Activated gamma-delta T cell treated with anti-CD3 and anti-CD28 coated beads, Interleukin-2, amount 50 U/mL, for 16 hours (primary cell): ENCODE measurements at places on chromosomes 11 and 22.

DNA sequence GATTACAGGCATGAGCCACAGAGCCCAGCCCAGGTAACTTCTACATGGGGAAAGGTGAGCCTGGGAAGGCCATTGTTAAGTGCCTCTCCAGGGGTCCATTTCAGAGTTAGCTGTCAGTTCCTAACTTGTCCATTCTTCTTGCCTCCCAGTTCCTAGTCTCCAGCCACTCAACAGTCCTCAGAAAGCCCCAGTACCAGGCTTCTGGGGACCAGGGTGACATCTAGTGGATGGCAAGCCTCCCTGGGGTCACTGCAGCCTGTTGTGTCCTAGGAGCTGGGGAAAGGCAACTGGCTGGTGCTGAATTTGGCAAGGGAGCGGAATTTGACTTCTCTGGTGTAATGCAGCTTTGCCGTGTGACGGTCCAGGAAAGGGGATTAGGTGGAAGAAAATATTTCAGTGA is 2.1 kb downstream of the LGALS12 start:
- no peak for DNase-seq

- no peak for DNase-seq
Measured at GRCh38 chr22:37416827-37417226, 10.5 kb downstream of the ELFN2 start.

- DNase-seq, result no peak
Measured at GRCh38 chr11:67572305-67572704, 11.3 kb upstream of the GSTP1 start.

GRCh38 chr22:45318168-45318557 is 8.4 kb downstream of the FAM118A start:
- DNase-seq, result peak; percentile 79

GRCh38 chr11:118151431-118151830 is 1.2 kb downstream of the SCN4B start:
- DNase-seq, result no peak

GRCh38 chr11:76282811-76283595 is 76.7 kb upstream of the WNT11 start:
- DNase-seq, result no peak

GRCh38 chr11:12060385-12060985 is 49.9 kb upstream of the MICAL2 start:
- no peak for DNase-seq

DNA sequence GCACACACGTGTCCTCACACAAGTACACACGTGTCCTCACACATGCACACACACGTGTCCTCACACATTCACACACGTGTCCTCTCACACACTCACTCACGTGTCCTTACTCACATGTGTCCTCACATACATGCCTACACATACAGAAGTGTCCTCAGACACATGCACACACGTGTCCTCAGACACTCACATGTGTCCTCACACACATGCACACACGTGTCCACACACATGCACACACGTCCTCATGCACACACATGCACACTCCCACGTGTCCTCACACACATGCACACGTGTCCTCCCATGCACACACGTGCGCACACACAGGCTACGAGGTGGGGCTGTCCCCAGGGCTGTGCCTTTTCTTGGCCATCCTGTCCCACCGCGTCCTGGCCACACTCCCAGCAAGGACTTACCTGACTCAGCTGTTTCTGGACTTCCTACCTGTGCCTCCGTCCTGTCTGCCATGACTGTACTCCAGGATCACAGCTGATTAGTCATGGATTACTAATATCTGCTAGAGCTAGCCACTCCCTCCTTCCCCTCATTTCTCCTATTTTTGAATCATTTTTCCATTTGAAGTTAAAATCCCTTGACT is 990.2 kb downstream of the BRD1 start:
- DNase-seq, result no peak

DNA sequence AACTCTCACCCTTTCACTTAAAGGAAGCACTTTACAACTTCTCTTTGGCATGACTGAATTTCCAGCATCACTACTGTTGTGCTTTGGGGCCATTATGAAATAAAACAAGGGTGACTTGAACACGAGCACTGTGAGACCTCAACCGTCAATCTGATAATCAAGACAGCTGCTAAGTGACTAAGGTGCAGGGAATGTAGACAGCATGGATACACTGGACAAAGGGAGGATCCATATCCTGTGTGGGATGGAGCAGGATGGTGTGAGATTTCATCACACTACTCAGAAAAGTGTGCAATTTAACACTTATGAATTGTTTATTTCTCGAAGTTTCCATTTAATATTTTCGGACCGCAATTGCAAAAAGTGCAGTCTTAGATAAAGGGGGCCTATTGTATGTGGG is 16.1 kb upstream of the EXPH5 start:
- DNase-seq, result no peak

DNA sequence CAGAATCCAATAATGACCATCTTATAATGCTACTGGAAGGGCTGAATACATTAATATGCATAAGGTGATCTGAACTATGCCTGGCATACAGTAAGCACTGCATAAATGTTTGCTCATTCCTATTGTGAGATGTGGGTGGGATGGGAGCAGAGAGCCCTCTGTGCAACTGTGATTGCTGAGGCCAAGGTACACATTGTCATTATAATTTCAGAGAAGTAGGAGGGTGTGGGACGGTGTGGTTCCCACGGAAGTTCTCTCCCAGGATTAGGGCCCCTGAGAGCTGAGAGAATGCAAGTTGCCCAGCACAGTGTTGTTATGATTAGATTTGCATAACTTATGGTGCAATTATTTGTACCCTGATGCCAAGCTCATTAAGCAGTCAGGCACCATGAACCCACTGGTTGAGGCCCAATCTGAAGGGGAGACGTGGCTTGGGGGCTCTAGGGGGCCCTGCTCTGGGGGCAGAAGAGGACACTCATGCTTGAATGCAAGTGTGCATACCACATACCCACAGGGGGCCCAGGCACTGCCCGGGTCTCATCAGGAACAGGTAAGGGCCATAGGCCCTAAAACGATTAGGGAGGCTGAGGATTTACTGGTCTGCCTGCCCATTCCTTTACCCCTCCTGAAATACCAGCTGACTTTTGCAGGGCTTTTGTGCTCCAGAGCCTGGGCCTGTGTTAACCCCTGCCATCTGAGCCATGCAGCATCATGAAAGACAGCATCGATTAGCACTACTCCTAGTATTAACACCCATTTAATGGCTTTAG is 72.8 kb downstream of the THAP12 start:
- DNase-seq, result no peak

DNA sequence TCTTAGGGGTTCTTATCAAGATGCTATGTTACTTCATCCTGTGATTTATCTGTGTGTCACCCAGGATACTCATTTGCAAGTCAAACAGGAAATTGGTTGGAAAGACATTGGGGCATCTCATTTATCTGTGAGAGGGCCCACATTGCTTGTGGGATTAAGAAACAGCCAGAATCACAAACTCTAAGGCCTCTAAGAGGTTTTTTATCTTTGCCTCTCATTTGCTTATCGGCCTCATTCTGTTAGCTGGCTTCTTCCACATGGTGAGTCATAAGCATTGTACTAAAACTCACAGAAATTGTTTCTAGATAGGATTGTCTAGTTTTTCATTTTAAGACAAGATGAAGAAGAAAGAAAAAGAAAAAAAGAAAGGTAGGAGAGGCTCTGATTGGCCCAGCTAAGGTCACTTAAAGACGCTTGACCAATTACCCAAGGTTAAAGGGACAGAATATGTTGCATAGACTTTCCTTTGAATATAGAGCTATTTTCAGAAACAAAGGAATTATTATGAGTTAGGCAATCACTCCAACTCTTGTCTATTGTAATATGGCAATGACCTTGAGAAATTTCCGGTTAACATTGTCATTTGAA is 121.9 kb downstream of the ARHGAP42 start:
- no peak for DNase-seq

DNA sequence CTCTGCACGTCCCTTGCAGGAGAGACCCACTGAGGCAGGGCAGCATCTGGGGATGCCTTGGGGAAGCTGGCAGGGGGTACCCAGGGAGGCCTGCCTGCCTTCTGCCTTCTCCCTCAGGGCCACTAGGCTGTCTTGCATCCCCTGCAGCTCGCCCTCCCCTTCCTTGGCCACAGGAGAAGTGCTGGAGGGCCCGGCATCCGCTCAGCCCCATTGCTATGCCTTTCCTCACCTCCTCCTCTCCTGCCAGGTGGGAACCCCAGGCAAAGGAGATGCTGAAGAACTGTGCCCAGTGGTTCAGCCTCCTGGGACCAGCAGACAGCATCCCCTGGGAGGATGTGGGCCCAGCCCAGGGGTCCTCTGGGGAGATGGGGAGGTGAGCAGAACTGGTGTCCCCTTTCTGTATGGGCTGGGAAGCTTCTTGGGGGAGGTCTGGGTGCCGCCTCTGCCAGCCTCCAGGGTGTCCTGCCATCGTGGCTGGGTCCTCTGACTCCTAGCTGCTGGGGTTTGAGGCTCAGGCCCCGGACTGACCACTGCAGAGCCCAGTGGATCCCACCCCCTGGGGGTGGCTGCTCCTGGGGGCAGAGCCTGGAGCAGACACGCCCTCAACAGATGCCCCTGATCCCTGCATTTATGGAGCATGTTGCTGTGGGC is 20.6 kb downstream of the MRGPRG start:
- no peak for DNase-seq

DNA sequence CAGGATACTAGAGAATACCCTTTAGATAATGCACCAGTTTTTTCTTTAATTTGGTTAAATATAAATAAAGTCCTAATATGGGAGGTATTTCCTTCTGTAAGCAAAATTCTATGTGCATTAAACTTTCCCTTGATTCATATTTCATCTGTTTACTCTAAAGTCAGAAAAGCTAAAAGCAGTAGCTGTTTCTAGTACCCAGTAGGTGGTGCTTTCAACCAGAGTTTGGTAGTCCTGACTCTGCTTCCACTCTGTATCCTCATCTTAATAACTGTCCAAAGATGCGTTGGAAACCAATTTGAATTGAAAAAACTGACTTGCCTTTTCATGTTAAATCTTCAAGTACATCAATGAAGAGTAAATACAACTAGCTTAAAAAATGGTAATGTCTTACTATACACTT is 1065.2 kb downstream of the JRKL start:
- no peak for DNase-seq

GRCh38 chr11:3147257-3147619 is 17.9 kb downstream of the OSBPL5 start:
- DNase-seq, result no peak

DNA sequence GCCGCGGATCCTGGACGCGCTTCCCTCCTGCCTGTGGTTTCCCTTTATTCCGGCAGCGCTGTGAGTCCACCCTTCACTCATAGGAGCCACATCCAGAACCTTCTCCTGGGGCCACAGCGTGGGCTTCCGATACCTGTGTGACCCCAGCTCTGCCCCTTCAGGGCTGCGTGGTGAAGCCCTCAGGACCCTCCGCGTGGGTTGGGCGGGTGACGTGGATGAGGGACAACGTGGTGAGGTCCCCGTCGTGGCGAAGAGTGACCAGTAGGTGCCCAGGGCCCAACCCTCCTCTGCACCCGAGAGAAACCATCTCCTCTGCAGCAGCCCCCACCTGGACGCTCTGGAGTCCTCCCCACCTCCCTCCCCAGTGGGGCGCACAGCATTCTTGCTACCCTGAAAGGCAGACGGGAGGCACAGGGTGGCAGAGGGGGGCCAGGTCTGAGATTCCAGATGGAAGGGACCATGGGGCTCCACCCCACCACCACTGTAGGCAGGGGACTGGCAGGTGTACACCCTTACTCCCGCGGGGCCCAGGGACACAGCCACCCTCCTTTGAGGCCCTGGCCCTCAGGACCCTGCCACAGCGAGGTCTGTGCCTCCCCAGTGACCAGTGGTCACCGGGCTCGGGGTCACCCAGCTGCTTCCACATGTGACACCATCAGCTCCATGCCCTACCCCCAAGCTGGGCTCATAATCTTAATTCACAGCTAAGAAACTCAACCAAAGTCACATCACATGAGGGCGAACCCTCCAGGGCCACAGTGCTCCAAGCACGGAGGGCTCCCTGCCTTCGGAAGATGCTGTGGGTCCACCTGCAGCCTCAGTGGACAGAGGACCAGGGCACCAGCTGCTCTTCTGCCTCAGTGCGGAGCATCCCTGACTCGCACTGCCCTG is 3.4 kb upstream of the ZBED4 start:
- no peak for DNase-seq

- DNase-seq, result peak; percentile 31
Measured at GRCh38 chr11:61567286-61568061, 13.4 kb downstream of the SYT7 start.

DNA sequence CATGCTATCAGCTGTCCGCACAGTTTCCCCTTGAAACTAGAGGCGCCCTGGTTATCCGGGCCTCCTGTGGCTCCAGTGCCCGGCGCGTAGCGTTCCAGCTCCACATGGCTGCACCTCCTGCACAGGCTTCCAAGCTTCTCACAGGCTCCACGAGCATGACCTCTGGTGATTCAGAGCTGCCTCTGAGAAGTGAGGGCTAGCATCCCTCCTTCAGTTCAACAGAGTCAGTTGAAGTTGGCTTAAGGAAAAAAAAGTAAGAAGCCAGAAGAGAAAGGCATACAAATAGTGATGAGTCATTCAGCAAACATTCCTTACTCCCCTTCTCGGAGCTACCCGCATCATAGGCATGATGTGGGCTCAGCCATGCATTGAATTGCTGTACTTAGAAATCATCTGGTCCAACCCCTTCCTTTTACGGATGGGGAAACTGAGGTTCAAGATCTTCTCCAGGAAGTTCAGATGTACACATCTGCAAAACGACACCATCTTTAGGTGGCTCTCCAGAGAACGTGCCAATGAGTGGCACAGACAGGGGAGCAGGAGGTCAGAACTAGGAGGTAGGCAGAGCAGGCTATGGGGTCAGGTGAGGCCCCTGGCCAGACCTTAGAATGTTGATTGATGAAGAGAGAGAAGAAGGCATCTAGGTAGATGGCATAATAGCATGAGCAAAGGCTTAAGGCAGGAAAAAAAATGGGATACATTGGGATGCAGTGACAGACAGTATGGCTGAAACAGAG is 216.3 kb upstream of the TBCEL start:
- no peak for DNase-seq

GRCh38 chr11:14858404-14858803 is 33.6 kb downstream of the CYP2R1 start:
- DNase-seq, result no peak

GRCh38 chr11:587546-587945 is 11.3 kb downstream of the PHRF1 start:
- no peak for DNase-seq
